ENCODE measurements at places on chromosomes 16 and 17. TPM values are rescaled to one million over a fixed set of nuclear protein-coding genes. Genes with fewer than 3 reads are reported as not detected.

TP53TG3 gene
- not detected for total RNA-seq

BPTF gene
- 69.7 TPM for total RNA-seq

HNF1B gene
- total RNA-seq, result 2.3 TPM

ZFP3 gene
- 2.3 TPM for total RNA-seq

STH gene
- not detected for total RNA-seq

DNA sequence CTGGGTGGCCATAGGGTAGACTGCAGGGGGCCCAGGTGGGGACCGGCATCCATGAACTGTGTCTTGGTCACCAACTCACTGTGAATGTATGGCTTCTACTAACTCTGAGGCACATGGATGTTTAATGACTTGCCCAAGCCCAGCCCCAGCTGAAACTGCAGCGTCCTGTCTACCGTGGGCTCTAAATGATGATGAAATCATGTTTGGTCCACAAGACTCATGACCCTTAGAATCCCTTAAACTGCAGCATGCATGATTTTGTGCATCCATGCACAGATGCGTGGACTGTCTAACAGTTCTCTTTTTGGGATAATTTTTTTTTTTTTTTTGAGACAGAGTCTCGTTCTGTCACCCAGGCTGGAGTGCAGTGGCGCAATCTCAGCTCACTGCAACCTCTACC lies 32.4 kb upstream of the CREBBP start:
- DNase-seq, result no peak

GRCh38 chr16:10870137-10870776 lies 6.7 kb upstream of the CIITA start:
- peak; percentile 26 for DNase-seq

DNA sequence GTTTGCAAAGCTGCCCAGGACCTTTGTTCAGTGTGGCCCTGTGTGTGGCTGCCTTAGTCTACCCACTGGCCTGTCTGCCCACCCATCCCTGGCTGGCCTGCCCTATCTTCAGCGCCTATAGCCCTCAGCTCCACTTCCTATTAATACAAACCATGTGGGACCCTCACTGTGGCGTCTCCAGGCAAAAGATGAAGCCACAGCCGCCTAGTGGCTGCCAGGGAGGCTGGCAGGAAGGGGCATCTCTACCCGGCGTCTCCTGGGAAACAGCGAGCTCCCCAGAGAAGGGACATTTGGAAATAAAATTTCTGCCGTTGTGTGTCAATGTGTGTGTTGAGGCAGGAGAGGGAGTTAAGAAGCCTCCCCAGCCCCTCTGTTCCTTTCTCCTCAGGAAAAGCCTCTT lies 31.5 kb downstream of the NEUROD2 start:
- no peak for DNase-seq

DNA sequence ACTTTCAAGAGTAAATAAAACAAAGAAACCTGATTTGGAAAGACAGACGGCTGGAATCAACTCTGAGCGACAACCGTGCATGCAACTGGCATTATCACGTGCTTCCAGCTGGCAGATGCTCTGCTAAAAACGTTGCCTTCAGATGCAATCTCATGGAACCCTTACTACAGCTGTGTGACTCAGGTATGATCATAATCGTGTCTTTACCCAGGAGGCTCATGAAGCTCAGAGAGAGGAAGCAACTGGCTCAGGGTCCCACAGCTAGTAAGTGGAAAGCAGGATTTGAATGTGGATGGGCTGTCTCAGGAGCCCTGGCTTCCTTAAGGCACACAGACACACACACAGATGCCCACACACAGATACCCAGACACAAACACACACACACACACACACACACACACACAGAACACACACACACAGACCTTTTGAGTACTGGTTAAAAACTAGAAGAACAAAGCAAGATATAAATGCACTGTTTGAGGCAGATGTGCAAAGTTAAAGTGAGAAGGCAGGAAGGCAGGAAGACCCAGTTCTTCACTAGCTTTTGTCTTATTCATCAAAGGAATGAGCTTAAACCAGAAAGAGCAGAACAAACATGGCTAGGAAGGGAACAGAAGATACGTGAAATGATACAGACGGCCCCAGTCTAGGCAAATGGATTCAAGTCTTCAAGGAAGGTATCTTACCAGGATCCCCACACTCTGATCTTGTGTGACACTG lies 275.2 kb downstream of the MAF start:
- DNase-seq, result no peak

DNA sequence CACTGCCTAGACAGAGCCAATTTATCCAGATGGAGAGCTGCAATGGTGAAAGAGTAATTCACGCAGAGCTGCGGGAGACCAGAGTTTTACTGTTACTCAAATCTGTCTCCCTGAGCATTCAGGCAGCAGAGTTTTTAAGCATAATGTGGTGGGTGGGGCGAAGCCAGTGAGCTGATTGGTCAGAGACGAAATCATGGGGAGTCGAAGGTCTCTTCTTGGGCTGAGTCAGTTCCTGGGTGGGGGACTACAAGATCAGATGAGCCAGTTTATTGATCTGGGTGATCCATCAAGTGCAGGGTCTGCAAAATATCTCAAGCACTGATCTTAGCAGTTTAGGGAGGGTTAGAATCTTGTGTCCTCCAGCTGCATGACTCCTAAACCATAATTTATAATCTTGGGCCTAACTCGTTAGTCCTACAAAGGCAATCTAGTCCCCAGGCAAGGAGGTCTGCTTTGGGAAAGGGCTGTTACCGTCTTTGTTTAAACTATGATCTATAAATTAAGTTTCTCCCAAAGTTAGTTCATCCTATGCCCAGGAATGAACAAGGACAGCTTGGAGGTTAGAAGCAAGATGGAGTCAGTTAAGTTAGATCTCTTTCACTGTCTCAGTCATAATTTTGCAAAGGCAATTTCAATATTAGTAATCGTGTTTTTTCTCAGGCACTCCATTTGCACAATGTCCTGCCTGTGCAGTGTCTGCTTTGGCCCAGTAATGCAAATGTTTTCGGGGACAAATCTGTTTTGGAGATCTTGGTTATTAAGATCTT lies 27.0 kb downstream of the PIGL start:
- no peak for DNase-seq

GRCh38 chr17:2222901-2223616 lies 80.5 kb downstream of the SMG6 start:
- peak; percentile 66 for DNase-seq

All from activated naive CD8-positive, alpha-beta T cell treated with anti-CD3 and anti-CD28 coated beads for 36 hours (primary cell).